ENCODE measurements at places on chromosomes 4 and X. TPM values are rescaled to one million over a fixed set of nuclear protein-coding genes. Genes with fewer than 3 reads are reported as not detected.

FBXW7 gene
- 29.3 TPM for total RNA-seq

THAP9 gene
- total RNA-seq: 4.6 TPM

GPRIN3 gene
- 22.5 TPM for total RNA-seq

RAB39B gene
- total RNA-seq: 0.13 TPM

PPP1R2C gene
- not detected for total RNA-seq

GLOD5 gene
- 4.0 TPM for total RNA-seq

CENPI gene
- total RNA-seq: 16.1 TPM

PHEX gene
- total RNA-seq: not detected

ADH7 gene
- total RNA-seq: not detected

GRCh38 chrX:129697204-129697829 lies 41.5 kb upstream of the XPNPEP2 start:
- H3K36me3 ChIP-seq: no peaks in the 10 kb centered on the region
- H3K4me3 ChIP-seq: no peak overlapping the region
- DNase-seq: no peak
- H3K4me1 ChIP-seq: no peaks in the 10 kb centered on the region
- no peak overlapping the region for H3K27ac ChIP-seq

DNA sequence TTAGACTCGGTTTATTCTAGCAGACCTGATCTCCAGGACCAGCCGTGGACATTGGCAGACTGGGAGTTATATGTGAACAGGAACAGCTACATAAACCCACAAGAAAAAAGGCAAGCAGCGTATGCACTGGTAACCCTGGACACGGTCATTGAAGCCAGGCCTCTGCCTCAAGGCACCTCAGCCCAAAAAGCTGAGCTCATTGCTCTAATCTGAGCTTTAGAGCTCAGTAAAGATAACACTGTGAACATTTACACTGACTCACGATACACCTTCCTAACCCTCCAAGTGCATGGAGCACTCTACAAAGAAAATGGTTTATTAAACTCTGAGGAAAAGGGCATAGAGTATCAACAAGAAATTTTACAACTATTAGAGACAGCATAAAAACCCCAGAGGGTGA lies 148.9 kb upstream of the FGF16 start:
- no peaks in the 10 kb centered on the region for H3K36me3 ChIP-seq
- H3K4me1 ChIP-seq: no peaks in the 10 kb centered on the region
- H3K4me3 ChIP-seq: no peak overlapping the region
- no peak overlapping the region for H3K27ac ChIP-seq
- no peaks in the 10 kb centered on the region for H3K27me3 ChIP-seq

- H3K27me3 ChIP-seq: no peaks in the 10 kb centered on the region
- H3K4me3 ChIP-seq: no peak overlapping the region
Observed at GRCh38 chrX:13153796-13154195, 109.4 kb upstream of the FAM9C start.

GRCh38 chr4:120348948-120349347 lies 282.3 kb upstream of the MAD2L1 start:
- H3K27me3 ChIP-seq: no peaks in the 10 kb centered on the region
- H3K27ac ChIP-seq: no peak overlapping the region
- H3K36me3 ChIP-seq: no peaks in the 10 kb centered on the region
- H3K4me1 ChIP-seq: no peaks in the 10 kb centered on the region
- no peak for DNase-seq

- no peak overlapping the region for H3K27ac ChIP-seq
- no peaks in the 10 kb centered on the region for H3K4me1 ChIP-seq
- no peak for DNase-seq
- H3K27me3 ChIP-seq: no peaks in the 10 kb centered on the region
Observed at GRCh38 chr4:154954117-154954516, 173.0 kb downstream of the RBM46 start.

- H3K27ac ChIP-seq: no peak overlapping the region
- no peak for DNase-seq
- no peaks in the 10 kb centered on the region for H3K27me3 ChIP-seq
- H3K4me3 ChIP-seq: no peak overlapping the region
- no peaks in the 10 kb centered on the region for H3K4me1 ChIP-seq
Observed at GRCh38 chrX:108165383-108166111, 74.0 kb downstream of the ATG4A start.

GRCh38 chrX:31580227-31580626 lies 508.4 kb upstream of the FTHL17 start:
- no peaks in the 10 kb centered on the region for H3K27me3 ChIP-seq
- DNase-seq: no peak
- H3K36me3 ChIP-seq: no peaks in the 10 kb centered on the region
- H3K27ac ChIP-seq: no peak overlapping the region

GRCh38 chrX:109299091-109299490 lies 182.8 kb downstream of the GUCY2F start:
- no peaks in the 10 kb centered on the region for H3K4me1 ChIP-seq
- H3K4me3 ChIP-seq: no peak overlapping the region
- DNase-seq: no peak
- no peaks in the 10 kb centered on the region for H3K27me3 ChIP-seq
- H3K27ac ChIP-seq: no peak overlapping the region
- H3K36me3 ChIP-seq: no peaks in the 10 kb centered on the region

DNA sequence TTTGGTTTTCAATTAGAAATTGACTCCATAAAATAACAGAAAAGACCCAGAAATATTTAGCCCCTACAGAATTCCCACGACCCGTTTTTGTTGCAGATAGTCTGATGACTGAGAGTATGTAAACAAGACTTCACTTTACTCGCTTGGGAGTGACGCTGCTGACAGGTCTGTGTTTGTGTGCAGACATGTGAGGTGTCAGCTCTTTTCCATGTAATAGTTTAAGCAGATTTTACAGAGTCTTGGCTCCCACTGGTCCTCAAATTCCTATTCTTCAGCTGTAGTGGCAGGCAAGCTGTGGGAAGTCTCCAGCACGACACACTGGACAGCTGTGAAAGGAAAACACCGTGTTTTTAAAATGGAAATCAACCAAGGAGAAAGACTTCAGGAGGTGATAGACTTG lies 455.7 kb downstream of the GABRG1 start:
- H3K27me3 ChIP-seq: no peaks in the 10 kb centered on the region
- no peak overlapping the region for H3K4me3 ChIP-seq
- H3K27ac ChIP-seq: no peak overlapping the region
- H3K36me3 ChIP-seq: no peaks in the 10 kb centered on the region
- DNase-seq: no peak

GRCh38 chr4:128456171-128456570 lies 168.6 kb upstream of the PGRMC2 start:
- no peak for DNase-seq
- no peaks in the 10 kb centered on the region for H3K36me3 ChIP-seq
- no peak overlapping the region for H3K27ac ChIP-seq
- H3K27me3 ChIP-seq: no peaks in the 10 kb centered on the region

DNA sequence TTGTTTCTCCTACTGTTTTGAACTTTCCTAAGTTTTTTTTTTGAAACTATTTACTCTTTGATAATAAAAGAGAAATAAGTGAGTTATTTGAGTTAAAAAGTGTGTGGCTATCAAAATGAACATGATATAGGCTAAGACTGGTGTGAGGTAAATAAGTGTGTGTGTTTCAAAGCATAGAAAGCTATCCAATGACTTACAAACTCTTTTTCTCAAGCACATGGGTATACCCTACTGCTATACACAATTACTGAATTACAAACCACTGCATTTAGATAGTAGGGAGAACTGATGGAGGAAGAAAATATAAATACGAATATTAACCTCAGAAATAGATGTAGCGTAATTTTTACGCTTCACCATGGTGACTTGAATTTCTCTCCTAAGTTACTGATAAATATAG lies 305.8 kb upstream of the ANXA10 start:
- H3K36me3 ChIP-seq: no peaks in the 10 kb centered on the region
- no peak for DNase-seq
- no peak overlapping the region for H3K27ac ChIP-seq
- no peaks in the 10 kb centered on the region for H3K27me3 ChIP-seq

GRCh38 chrX:124769166-124769565 lies 422.8 kb downstream of the SH2D1A start:
- no peak for DNase-seq
- no peak overlapping the region for H3K27ac ChIP-seq
- H3K4me3 ChIP-seq: no peak overlapping the region
- no peaks in the 10 kb centered on the region for H3K27me3 ChIP-seq

GRCh38 chrX:42567268-42567667 lies 210.7 kb downstream of the PPP1R2C start:
- H3K27me3 ChIP-seq: no peaks in the 10 kb centered on the region
- no peak overlapping the region for H3K4me3 ChIP-seq
- H3K27ac ChIP-seq: no peak overlapping the region
- H3K36me3 ChIP-seq: no peaks in the 10 kb centered on the region

DNA sequence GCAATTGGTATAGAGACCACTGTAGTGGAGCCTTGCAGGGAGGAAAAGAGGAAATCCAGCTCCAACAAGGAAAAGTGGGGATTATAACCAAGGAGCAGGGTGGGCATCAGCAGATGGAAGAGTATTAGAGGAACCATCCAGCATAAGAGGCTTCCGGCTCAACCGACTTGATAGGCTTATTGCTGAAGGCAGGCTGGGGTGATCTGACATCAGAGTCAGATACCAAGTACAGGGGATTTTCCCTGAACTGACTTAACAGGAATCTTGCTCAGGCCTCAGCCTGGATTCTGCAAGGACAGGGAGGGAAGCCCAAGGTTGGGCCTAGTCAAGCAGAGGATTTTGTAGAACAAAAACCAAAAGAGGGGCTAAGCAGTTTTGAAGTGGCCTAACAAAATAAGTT lies 129.6 kb downstream of the DCLK2 start:
- no peak for DNase-seq
- H3K27me3 ChIP-seq: no peaks in the 10 kb centered on the region
- H3K4me3 ChIP-seq: no peak overlapping the region
- no peaks in the 10 kb centered on the region for H3K4me1 ChIP-seq

GRCh38 chr4:39732728-39733127 lies 34.8 kb downstream of the UBE2K start:
- no peaks in the 10 kb centered on the region for H3K4me1 ChIP-seq
- H3K4me3 ChIP-seq: no peak overlapping the region
- no peaks in the 10 kb centered on the region for H3K27me3 ChIP-seq
- H3K36me3 ChIP-seq: no peaks in the 10 kb centered on the region
- DNase-seq: no peak

GRCh38 chrX:112120721-112121120 lies 38.1 kb upstream of the TRPC5 start:
- H3K27ac ChIP-seq: no peak overlapping the region
- H3K27me3 ChIP-seq: no peaks in the 10 kb centered on the region
- no peak overlapping the region for H3K4me3 ChIP-seq

DNA sequence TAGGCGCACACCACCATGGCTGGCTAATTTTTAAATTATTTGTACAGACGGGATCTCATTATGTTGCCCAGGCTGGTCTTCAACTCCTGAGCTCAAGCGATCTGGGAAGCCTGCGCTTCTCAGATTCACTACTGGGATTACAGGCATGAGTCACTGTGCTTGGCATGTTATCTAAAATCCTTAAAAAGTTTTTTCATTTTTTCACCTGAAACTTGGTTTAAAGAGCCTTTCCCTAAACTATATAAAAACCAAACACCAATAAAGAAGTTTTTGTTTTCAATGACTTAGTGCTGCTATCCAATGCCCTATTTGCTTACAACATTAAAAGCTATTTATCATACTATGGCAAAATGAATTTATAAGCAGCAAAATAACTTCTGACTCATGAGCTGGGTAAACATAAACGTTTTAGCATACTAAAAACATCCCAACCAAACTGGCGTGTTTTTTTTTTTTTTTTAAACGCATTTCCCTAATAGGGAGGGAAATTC lies 127.8 kb downstream of the UBE2K start:
- H3K36me3 ChIP-seq: peaks cover 5% of the 10 kb centered on the region
- H3K27ac ChIP-seq: no peak overlapping the region
- DNase-seq: no peak

- H3K36me3 ChIP-seq: no peaks in the 10 kb centered on the region
- no peak for DNase-seq
- H3K4me1 ChIP-seq: no peaks in the 10 kb centered on the region
- H3K4me3 ChIP-seq: no peak overlapping the region
Observed at GRCh38 chr4:91681544-91681943, 622.2 kb upstream of the GRID2 start.

DNA sequence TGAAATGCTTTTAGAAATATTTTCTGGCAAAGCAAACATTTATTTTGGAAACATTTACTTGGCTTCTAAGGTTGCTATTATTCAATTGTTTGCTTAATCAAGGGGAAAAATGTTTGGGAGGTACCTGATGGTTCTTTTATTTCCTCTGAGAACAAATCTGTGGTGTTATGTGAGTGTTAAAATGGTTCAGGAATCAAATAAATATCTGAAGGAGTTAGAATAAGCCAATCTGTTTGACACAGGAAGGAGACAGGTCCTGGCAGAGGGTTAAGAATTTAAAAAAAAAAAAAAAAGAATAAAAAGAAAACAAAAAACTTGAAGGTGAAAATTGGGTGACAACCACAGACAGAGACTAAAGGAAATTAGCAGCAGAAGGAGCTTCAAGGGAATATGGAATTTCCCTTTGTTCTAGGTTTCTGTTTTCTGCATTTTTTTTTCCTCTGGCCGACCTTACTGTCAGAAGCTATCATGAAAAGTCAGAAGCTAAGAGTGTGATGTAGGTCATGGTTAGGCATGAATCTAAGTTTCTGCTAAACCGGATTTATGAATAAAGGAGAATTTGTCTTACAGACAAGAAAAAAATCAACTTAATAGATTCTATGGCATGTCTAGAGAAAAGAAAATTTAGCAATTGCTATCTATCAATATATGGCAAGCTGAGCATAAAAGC lies 78.6 kb upstream of the PNPLA4 start:
- no peaks in the 10 kb centered on the region for H3K27me3 ChIP-seq
- H3K27ac ChIP-seq: no peak overlapping the region
- no peak overlapping the region for H3K4me3 ChIP-seq
- H3K36me3 ChIP-seq: no peaks in the 10 kb centered on the region
- H3K4me1 ChIP-seq: no peaks in the 10 kb centered on the region
- no peak for DNase-seq

DNA sequence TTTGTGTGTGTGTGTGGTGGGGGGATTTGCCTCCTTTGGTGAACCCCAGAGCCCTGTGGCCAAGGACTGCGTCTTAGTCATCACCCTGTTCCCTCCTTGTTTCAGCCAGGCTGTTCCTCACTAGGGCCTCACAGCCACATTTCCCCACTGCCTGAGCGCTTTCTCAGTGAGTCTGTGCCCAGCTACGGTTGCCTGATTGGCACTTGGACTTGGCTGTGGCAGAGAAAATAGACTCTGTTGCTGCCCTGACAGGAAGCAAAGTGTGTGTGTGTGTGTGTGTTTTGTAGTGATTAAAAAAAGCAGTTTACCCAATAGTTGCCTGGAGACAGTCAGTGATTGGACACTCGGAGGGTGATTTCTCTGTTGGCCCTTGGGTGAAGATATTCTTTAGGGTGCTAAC lies 113.0 kb downstream of the UCHL1 start:
- H3K36me3 ChIP-seq: no peaks in the 10 kb centered on the region
- no peak for DNase-seq
- H3K27ac ChIP-seq: no peak overlapping the region
- no peak overlapping the region for H3K4me3 ChIP-seq

GRCh38 chr4:6732441-6733357 lies 16.7 kb downstream of the BLOC1S4 start:
- H3K27ac ChIP-seq: no peak overlapping the region
- no peaks in the 10 kb centered on the region for H3K36me3 ChIP-seq
- no peaks in the 10 kb centered on the region for H3K27me3 ChIP-seq
- H3K4me1 ChIP-seq: no peaks in the 10 kb centered on the region

- H3K4me3 ChIP-seq: no peak overlapping the region
- no peaks in the 10 kb centered on the region for H3K36me3 ChIP-seq
- no peaks in the 10 kb centered on the region for H3K4me1 ChIP-seq
- H3K27ac ChIP-seq: no peak overlapping the region
- no peak for DNase-seq
Observed at GRCh38 chrX:15214588-15214987, 55.3 kb downstream of the ASB9 start.
